ENCODE measurements at places on chromosomes 5 and 9.

DNA sequence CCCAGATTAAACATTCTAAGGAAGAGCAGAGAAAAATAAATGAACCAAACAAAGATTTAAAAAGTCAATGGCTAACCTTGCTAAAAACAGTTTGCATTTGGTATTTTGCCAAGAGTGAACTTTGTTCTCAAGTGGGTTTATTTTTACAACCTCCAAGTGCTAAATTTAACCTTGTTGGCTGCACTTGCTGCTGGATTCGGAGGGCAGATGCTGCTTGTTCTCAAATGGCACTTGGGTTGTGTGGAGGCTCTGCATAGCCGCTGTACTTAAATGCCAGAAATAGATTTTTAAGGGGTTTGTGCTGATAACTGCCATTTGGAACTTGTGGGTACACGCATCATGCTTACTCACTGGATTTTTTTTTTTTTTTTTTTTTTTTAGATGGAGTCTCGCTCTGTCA is 13.3 kb upstream of the SPATA24 start:
- no peak for DNase-seq

GRCh38 chr9:125400725-125401716 is 139.4 kb downstream of the GAPVD1 start:
- DNase-seq: no peak

DNA sequence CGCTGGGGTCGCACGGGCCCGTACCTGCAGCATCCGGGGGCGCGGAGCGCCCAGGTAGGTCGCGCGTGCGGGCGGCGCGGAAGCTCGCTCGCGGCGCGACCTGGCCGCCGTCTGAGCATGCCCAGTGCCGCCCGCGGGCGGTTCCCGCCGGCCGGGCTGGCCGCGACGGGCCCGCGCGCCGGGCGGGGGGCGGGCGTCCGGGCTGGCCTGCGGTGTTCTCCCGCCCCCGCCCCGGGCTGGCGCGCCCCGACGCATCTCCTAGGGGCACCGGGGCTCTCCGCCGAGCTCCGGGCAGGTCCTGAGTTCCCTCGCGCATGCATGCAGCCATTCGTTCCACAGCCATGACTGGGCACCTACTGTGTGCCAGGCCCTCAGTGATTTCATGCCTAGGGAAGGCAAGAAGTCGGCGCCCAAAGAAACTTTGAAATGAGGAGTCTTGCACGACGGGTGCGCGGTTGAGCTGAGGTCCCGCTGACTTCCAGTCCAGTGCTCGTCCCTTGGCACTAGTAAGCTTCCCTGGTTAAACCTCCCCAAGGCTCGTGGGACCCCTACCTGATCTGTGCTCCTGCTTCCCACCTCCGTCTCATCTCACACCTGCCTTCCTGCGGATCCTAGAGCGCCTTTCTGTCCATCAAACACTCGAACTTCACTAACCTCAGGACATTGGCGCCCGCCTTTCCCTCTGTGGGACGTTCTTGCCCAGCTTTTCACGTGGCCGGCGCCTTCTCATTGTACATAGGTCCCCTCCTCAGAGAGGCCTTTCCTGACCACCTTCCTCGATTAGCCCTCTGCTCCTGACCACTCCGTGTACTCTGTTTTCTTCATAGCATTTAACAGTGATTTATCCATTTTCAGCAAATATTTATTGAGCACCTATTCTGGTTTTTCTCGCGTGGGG is at the start of gene PTPN3:
TSS of gene PTPN3 (minus strand) at position 113 of the 898 bp plus-strand sequence. CDS start 34,873 bp downstream, outside the sequence.
- no peak for DNase-seq

DNA sequence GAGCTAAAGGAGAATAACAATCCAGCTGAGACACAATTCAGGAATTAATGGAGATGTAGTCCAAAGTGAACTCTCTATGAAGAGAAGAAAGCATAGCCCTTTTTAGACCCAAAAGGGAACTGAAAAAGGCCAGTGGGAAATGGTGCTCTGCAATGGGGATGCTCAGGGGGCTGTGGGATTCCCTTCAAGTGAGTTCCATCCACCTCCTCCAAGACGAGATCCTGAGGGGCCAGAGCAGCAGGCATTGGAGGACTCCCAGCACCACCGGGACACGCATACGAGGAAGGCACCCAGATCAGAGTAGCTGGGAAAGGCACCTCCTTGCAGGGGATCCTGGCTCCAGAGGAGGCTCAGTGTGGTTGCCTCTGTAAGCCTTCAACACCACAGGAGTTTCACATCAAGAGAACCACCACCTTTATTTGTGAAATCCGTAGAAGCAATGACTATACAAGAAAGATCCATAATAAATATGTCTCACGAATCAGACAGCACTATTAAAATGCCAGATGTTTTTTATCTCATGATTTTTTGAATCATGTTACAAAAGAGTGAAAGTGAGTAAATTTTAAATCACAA is 288.2 kb downstream of the MED10 start:
- DNase-seq: no peak

DNA sequence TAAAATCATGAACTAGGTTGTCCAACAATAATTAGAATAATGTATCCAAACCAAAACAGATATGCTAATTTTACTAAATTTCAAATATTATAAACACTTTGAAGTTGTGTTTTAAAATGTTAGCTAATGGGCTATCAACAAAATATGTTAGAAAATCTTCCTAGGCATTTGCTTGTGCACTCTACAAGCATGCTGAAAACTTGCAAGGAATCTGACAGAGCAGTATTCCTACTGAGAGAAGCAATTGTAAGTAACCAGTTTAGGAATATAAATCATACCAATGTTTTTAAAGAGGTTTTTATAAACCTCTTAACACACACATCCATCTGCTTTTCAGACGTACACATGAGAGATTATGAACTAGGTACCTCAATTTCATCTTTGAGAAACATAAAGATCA is 228.4 kb upstream of the TBCA start:
- DNase-seq: no peak

DNA sequence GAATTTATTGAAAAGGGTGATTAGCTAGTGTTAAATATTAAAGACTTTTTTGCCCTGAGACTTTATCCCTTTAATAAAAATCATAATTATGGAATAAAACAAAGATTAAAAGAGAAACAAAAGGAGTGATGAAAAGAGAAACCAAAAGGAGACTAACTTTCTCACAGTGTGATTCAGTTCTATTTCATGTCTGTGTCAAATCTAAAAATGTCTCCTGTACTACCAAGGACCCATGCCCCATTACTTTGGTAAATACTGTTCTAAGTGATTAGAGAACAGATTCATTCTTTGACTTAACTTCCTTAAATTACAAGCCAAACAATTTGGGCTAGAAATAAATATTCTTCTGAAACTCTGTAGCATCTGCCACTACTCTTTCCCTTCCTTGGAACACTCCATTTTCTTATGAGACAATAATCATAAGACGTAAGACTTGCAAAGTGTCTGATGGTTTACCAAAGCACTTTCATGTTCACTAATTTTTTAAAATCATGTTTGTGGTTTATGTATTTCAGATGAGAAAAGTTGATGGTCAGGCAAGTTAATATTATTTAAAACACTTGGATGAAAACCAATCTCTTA is 319.0 kb downstream of the EBF1 start:
- no peak for DNase-seq

DNA sequence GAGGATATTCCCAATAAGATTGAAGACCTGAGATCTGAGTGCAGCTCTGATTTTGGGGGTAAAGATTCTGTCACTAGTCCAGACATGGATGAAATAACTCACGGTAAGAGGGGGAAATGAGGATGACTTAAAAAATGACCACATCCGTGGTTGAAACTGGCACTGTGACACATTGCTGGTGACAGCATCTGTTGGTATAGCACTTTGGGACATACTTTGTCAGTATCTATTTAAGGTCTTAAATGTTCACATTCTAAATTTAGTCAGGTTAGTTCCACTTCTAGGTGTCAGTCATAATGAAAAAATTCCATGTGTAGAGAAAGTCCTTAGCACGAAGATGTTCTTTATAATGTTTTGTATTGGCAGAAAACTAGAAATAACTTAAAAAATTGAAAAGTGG is 70.9 kb downstream of the GAPVD1 start:
- DNase-seq: peak; percentile 33

- DNase-seq: no peak
Observed at GRCh38 chr9:76333964-76334363, 60.3 kb downstream of the RFK start.

DNA sequence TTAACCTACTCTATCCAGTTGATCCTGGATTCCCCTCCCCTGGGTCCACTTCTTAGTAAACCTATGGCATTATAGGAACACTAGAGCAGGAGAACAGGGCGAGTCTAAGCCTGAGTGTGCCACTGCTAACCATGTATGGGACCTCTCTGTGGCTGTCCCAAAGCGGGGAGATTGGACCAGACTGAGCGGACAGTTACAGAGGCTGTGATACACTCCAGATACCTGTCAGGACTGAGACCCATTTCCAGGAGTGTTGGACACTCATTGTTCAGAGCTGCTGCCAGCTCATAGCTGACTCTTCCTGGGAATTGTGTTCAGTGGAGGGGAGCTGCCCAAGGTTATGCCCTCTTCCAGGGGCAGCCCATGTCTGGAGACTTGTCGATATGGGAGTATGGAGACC is 11.9 kb upstream of the LTC4S start:
- no peak for DNase-seq

- no peak for DNase-seq
Observed at GRCh38 chr9:110814159-110814558, 145.6 kb downstream of the MUSK start.

- DNase-seq: no peak
Observed at GRCh38 chr9:86097510-86098224, 1.7 kb downstream of the GOLM1 start.
